ENCODE measurements at places on chromosomes 12 and 14.

GRCh38 chr12:47038270-47038748, 41.1 kb upstream of the PCED1B start:
- DNase-seq: no peak

DNA sequence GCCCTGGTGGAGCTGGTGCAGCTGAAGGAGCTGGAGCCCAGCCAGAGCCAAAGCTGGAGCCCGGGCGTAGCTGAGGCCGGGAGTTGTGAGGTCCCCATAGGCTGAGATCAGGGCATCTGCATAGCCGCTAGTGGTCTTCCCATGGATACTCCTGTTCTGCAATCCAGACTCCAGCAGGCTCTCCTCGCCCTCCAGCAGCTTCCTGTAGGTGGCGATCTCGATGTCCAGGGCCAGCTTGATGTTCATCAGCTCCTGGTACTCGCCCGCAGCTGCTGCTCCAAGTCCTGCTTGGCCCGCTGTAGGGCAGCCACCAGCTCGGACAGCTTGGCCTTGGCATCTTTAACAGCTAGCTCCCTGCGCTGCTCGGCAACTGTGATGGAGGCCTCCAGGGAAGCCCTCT, 966.1 kb downstream of the FSCB start:
- peak; percentile 24 for DNase-seq

DNA sequence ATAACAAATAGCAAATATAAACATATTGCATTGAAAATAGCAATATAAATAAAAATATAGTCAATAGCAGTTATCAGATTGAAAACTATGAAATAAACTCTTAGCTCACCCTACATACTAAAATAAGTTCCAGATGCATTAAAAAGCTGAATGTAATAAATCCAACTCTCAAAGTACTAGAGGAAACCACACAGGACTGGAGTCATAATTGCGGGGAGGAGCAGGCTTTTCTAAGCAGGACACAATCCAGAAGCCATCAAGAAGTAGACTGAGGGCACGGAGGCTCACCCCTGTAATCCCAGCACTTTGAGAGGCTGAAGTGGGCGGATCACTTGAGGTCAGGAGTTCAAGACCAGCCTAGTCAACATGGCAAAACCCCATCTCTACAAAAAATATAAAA, 22.2 kb downstream of the GSC start:
- no peak for DNase-seq

GRCh38 chr12:100733817-100734593, 60.6 kb upstream of the ANO4 start:
- DNase-seq: no peak

DNA sequence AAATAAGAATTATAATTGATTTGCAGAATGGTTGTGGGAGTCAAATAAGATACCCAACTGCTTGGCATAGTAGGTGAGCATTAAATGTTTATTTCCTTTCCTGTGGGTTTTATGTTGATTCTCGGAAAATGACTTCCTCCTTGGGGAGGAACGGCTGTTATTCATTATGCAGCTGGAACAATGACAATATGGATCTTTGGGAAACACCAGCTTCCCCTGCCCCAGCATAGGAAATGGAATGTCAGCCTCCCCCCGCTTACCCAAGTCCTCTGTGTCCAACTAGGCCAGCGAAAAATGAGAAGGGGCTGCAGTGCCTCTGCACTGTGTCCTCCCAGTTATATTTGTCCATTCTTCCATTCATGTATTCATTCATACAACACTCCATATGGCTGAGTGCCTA, 11.7 kb upstream of the CCDC177 start:
- DNase-seq: no peak

GRCh38 chr14:59422069-59422881, 42.9 kb downstream of the GPR135 start:
- no peak for DNase-seq

DNA sequence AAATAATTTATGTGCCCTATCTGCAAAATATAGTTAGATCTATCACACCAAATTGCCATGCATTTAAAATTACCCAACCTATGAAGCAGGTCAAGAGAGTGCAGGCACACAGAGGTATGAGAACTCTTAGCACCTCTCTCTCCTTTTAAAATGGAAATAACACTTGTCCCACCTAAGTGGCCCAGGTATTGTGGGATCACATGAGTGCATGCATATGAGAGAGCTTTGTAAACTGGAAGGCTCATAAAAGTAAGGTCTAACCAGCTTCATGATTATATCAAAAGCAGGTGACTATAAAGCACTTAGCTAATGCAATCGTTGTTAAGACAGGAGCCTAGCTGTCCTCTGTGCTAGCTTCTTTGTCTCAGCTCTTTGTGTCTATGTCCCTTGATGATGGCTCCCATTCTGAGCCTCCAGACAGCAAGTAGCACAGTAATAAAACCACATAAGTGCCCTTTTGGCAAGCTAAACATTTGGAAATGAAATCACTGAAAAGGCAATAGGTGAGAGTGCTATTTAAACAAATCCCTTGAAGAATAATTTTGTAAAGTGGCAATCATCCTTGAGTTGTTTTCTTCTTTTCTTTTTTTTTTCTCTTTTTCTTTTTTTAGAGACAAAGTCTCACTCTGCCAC, 219.0 kb downstream of the NTF3 start:
- DNase-seq: no peak

DNA sequence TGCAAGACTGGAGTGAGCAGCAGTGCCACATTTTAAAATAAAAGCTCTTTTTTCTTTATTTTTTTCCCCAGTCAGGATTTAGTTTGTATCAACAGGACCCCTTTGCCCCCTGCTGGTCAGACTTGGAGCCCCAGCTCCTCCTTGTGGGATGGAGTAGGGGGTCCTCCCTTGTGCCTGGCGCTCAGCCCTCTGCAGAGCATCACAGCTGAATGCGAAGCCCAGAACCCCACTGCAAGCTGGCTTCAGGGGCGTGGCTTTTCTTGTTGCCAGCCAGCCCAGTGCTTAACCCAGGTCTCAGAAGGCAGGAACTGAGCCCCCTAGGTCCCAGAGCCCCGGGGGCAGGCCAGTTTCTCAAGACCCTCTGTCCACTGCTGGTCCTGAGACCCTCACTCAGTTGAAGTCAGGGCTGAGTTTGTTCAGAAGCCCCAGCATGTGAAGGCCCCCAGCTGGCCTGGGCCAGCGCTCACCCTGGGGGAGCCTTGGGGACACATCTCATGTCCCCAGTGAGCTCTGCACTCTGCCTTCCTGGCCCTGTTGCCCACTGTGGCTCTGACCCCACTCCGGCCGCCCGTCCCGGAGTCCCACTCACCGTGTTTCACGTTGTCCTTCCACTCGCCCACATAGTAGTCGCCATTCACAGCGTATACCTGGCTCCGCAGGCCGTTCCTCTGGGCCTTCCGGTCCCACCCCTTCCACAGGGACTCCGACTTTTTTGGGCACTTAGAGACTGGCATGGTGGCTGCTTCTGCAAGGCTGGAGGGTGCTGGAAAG, 519 bp downstream of the MORN3 start:
- peak; percentile 77 for DNase-seq

- DNase-seq: no peak
These were observed 17.5 kb upstream of the GXYLT1 start for GRCh38 chr12:42162193-42162592.

GRCh38 chr14:79551523-79551922, 659.8 kb downstream of the DIO2 start:
- DNase-seq: peak; percentile 7

- DNase-seq: peak; percentile 18
These were observed 78.7 kb downstream of the NEDD1 start for GRCh38 chr12:96985515-96986362.

DNA sequence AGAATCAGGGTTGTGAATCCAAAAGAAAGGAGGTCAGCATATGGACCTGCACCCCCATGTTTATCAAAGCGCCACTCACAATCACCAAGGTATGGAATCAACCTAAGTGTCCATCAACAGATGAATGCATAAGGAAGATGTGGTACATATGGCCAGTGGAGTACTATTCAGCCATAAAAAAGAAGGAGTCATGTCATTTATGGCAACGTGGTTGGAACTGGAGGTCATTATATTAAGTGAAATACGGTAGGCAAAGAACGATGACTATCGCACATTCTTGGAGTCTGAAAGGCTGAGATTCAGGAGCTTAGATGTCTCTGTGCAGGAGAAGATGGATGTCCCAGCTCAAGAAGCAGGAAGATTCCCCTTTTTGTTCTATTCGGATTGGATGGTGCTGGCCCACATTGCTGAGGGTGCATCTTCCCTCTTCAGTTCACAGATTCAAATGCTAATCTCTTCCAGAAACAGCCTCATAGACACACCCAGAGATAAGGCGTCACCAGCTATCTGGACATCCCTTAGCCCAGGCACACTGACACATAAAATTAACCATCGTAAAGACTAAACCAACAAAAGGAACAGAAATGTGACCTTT, 108.1 kb downstream of the GLT1D1 start:
- DNase-seq: no peak

DNA sequence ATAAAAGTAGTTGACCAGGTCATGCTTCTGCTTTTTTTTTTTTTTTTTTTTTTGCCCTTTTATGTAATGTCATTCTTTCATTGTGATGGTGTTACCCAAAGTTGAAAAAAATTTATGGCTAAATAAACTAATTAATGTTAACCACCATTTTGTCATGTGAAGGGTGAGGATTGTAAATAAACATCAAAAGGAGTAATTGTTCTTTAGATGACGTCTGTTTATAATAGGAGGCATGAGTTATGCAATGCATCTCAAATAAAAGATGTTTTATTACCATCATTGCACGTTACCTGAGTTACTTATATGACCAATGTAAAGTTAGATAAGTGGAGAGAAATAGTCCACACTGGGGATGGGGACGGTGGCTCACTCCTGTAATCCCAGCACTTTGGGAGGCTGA, 349.9 kb upstream of the PDE3A start:
- DNase-seq: no peak

- DNase-seq: no peak
These were observed 449.1 kb upstream of the SOX5 start for GRCh38 chr12:24398605-24399004.

DNA sequence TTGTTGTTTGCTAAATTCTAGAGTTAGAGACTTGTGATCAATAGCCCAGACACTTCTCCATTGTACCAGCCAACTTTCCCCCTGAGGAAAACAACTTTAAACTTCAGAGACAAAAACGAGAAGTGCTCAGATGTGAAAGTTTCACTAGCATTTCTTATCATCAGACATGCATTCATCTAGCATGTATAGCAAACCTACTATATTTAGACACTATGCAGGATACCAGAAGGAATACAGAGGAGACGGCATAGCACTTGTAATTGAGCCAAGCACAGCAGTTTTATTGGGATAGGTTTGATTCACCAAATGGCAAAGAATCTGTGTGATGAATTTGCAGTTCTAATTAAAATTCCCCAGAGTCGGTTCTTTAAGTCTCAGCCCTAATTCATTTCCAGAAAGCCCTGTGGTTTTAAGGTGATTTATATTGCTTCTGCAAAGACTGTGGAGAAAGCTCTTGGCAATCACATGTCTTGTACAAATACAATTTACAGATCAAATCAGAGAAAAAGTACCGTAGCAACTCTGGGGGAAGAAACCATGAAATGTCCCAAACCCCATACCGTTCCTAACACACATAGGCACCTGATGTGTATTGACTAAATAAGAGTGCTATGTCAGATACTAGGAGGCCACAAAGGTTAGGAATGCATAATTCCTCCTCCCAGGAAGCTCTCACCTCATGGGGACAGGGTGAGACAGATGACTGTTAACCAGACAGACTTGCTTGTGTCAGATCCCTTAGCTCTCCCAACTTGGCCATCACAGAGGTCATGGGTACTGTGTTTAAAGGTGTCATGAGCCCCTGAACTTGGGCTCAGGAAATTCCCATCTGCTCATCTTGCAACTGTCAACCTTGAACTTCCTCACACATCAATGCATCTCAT, 69.6 kb upstream of the KRAS start:
- no peak for DNase-seq

DNA sequence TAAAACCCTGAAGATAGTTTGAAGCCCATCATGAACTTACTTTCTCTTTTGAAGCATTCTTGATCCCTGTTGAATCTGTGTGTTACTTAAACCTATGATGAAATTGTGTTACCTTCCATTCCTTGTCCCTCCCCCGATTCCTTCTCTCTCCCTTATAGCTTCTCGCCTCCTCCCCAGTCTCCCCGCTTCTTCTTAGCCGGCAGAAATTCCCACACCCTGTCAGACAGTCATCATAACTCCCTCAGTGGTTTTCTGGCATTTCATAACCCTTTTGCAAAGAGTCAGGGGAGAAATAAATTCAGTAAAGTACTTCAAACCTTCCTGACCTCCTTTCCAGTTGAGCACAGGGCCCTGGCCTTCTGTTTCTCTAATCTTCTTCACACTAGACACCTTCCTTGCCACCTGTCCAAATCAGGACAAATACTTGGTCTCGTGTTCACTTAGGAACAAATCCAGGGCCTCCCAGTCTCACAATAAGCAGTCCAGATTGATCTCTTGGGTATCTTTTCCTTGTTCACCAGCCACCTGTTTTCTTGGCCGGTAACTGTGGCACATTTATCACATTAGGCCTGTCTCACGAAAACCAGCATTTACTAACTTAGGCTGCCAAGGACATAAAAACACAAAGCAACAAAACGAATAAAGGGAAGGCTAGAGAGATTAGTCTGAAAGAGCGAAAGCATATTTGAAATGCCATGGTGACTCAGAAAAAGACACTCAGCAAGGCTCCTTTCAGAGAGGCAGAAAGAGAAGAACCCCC, 355.9 kb downstream of the TMTC2 start:
- peak; percentile 41 for DNase-seq

GRCh38 chr14:75267141-75267721, 11.4 kb upstream of the FOS start:
- no peak for DNase-seq

GRCh38 chr12:6302621-6303020, 7.9 kb upstream of the PLEKHG6 start:
- no peak for DNase-seq

GRCh38 chr12:98533723-98534251, 18.4 kb downstream of the TMPO start:
- DNase-seq: no peak

GRCh38 chr12:88559772-88560171, 20.5 kb downstream of the KITLG start:
- DNase-seq: no peak

- no peak for DNase-seq
These were observed 20.4 kb downstream of the TMTC1 start for GRCh38 chr12:29763301-29763683.

DNA sequence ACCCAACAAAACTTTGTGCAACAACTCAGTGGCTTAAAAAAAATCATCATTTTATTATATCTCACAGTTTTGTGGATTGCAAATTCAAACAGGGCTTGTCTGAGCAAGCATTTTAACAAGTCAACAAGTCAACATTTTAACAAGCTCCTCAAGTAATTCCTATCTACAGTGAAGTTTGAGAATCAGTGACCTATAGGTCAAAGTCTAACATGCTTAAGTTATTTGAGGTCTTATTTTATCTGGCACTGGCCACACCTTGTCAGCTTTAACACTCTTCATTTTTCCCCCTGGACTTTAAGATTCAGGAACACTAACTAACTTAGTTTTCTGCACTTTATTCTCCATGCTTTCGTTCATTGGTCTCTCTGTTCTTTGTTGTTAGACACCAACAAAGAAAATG, 71.2 kb upstream of the PELI2 start:
- no peak for DNase-seq

- DNase-seq: peak; percentile 48
These were observed 1.0 kb upstream of the TESC start for GRCh38 chr12:117100251-117100650.

GRCh38 chr12:100608776-100609175, 35.3 kb downstream of the GAS2L3 start:
- DNase-seq: no peak

All from WERI-Rb-1 (cell line).